ENCODE measurements at places on chromosomes 12 and 14.

DNA sequence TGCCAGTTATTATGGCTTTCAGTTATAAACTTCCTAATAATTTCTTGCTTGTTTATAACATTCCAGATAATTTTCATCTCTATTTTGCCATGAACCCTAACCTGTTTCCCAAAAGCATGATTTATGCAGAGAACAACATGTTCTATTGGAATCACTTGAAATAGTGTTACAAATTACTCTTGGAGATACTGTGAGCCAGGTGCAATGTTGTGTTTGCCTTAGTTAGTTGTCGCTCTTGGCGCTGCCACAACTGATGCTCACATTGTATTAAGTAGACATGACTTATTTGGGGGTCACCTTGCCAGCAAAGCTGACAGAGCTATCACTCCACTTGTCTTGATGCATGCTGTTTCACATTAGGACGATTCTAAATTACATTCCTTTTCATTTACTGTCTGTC, 49.4 kb downstream of the TSPAN8 start:
- no peak for DNase-seq

GRCh38 chr12:90058704-90059103, 350.1 kb upstream of the ATP2B1 start:
- no peak for DNase-seq

DNA sequence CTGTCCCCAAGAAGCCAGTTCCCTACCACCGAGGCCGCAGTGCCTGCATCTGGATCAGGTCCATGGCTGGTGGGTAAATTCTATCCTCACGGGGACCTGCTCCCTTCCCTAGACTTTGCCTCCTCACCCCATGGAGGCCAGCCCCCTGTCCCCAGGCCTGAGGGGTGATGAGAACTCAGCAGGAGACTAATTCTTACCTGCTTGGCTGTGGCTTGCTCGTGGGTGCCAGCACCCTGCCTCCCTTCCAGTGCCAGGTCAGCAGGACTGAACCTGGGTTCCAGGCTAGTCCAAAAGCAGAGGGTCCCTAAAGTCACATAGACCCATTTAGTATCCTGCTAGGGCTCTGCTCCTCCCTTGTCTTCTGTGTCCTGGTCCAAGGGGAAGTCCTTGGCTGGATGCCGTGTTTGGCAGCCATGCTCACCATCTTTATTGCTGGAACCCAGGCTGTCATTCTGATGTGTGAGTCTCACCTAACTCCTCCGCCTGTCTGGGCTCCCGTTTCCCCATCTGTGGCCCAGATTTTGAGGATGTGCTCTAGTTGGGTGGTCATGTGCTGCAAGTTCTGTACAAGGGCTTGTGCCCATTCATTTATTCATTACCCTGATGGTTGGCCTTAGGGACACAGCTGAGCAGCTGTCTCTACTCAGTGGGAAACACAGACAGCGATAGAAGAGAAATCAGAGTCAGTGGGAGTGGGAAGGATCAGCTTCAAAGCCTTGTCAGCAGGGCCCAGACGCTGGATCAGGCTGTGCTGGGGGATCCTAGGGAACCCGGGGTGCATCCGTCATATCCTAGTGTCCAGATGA, 949 bp downstream of the PLBD2 start:
- DNase-seq = no peak

GRCh38 chr12:48164451-48164850, 7.1 kb upstream of the ASB8 start:
- DNase-seq = no peak

DNA sequence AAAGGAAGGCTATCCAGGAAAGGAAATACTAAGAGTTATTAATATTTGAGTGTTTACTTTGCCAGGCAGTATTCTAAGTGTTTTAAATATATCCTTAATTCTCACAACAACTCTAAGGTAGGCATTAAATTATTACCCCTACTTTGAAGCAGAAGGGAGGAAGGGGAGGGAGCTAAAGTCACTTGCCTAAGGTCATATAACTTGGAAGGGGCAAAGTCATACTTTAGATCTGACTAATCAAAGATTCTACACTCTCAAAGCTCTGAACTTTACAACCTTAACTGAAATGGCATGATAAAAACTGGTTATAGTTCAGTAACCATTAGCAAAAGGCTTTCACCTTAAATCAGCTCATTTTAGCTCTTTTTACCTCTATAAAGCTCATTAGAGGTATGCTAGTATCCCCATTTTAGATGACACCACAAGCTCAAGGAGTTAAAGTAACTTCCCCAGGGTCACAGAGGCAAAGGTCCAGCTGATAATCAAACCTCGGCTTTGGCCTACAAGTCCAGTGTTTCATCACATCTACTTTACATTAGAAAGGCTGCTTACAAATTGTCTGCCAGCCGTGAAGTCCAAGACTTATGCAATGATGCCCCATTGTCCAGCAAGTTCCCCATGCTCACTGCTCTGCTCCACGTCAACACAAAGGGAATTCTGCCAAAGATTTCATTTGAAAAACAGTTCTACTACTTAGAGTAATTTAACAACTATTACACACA, 223.9 kb downstream of the MED13L start:
- no peak for DNase-seq

DNA sequence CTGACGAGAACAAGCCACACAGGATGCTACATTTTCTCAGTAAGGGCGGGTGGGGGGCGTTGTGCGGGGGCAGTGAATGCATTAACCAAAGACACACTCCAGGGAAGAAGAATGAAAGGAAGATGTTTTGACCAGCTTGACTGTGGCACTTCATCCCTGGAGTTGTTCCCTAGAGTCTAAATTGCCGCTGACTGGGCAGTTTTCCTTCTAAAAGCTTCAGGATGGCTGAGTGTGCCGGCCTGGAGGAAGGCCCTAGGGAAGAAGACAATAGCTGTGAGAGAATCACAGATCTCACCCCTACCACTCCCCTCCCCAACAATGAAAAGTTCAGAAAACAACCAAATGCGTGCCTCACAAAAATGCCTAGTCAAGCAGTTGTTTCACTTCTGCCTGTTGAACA, 67.2 kb downstream of the NKX2-1 start:
- peak; percentile 93 for DNase-seq

- DNase-seq = no peak
These were observed 50.7 kb downstream of the PRIMA1 start for GRCh38 chr14:93737634-93738033.

GRCh38 chr12:3632256-3632655, 120.7 kb downstream of the CRACR2A start:
- DNase-seq = no peak

DNA sequence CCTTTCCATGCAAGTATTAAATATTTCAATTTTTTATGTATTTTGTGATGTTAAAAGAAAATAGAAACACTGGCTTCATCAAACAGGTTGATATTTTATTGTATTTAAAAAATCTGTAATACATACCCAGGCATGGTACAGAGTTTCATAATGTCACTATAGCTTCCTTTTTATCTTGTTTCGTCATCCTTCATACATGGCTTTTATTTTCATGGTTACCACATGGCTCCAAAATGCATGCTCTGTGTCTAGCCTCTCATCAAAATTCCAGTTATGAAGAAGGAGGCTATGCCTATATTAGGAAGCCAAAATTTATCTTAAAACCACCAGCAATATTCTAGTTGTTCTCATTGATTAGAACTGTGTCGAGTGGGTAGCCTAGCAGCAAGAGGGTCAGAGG, 464.8 kb downstream of the BTG1 start:
- no peak for DNase-seq

- no peak for DNase-seq
These were observed 49.5 kb upstream of the KTN1 start for GRCh38 chr14:55530464-55530863.
